Effector CD8-positive, alpha-beta T cell (primary cell): ENCODE measurements at places on chromosomes 5 and 9.

DNA sequence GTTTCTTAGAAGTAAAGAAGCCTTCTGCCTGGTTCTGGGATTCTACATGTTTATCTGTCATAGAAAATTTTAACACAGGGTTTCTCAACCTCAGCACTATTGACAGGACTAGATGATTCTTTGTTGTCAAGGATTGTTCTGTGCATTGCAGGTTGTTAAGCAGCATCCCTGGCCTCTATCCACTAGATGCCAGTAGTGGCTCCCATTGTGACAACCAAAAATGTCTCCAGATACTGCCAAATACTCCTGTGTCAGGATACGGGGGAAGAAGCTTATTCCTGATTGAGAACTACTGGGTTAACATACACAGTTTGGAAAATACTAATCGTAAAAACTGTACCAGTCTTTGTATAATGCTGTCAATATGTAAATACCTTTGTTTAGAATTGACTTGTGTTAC lies 167.1 kb downstream of the NIPBL start:
- DNase-seq = no peak

DNA sequence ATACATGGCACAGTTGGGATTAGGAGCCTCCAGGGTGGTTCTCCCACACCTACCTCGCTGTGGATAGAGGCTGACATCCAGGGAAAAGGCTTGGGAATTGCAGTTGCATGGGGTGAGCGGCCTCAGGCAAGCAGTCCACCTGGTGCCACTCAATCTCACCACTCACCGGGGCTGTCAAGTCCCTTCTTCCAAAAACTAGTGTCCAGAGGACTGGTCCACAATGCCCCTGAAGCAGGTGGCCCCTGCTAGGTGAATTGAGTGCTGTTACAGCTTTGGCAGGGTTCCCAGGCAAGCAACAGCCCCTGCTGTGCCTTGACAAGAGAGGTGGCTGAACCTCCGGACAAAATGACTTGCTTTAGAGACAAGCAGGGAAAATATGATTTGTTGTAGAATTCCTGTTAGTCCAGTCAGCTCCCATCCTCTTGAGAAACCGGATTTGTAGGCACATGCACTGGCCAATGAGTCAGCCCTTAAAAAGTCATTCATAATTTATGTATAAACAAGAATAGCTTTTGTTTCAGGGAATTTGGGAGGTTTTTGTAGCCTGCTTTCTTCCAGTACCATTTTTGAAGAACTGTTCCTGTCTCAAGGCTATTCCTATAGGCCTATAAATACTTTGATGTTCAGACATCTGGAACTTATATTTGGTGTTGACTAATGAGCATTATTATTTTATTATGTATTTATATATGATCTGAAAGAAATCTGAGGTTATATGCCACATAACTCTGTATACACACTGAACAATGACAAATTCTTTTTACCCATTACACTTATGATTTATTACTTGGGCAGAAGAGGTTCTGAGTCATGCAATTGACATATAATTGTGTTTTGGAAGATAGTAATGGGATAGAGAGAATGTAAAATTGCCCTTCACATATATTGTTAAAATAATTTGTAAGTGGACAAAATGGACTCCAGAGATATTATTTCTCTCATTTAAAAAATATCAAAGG lies 411.1 kb downstream of the ACTL7B start:
- no peak for DNase-seq

DNA sequence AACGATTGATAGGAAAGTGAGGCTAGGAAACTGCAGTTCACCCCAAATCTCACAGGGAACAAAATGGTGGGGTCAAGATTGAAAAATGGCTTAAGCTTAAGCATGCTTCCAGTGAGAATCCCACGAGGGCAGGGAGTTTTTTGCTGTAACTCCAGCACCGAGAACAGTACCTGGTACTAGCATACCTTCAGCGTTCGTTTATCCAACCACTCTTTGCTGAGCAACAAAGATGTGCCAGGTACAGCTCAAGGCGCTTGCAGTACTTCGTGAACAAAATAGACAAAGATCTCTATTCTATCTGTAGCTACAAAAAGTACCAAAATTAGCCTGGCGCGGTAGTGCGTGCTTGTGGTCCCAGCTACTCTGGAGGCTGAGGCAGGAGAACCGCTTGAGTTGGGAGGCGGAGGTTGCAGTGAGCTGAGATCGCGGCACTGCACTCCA lies 778 bp upstream of the PPP6C start:
- DNase-seq = no peak

- no peak for DNase-seq
These were observed 57.0 kb upstream of the GRAMD2B start for GRCh38 chr5:126366199-126366560.

DNA sequence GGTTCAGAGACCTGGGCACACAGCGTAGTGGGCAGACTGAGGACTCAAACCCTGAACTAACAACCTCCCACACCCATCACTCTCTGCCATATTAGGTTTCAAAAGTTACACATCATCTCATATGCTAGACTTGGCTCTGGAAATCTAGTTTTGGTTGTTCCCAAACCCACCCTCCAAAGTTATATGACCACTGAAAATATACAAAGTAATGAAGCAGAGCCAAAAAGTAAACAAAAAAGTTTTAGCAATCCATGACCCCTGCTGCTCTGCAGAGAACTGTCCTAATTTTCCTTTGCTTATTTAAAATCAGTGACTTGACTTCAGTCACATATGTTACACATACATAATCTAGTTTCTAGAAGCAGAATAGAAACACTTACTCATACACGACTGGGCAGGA lies 155.6 kb upstream of the TAS2R1 start:
- no peak for DNase-seq

DNA sequence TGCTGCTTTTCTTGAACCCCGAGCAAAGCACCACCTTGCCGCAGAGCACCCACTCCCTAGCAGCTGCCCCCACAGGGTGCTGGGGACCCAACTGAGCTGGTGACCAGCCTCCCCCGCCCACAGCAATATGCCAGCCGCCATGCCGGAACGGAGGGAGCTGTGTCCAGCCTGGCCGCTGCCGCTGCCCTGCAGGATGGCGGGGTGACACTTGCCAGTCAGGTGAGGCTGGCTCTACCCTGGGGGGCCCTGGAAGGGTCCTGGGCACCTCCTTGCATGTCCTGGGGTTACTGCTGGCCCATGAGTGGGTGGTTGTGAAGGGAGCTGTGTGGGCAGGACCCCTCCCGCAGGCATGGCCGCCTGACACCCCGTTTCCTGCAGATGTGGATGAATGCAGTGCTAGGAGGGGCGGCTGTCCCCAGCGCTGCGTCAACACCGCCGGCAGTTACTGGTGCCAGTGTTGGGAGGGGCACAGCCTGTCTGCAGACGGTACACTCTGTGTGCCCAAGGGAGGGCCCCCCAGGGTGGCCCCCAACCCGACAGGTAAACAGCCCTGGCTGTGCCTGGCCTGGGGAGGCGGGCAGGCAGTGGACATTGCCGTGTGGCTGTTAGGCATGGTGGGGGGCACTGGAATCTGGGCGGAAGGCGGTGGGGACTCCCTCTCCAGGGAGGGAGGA lies 7.2 kb downstream of the EGFL7 start:
- DNase-seq = no peak

DNA sequence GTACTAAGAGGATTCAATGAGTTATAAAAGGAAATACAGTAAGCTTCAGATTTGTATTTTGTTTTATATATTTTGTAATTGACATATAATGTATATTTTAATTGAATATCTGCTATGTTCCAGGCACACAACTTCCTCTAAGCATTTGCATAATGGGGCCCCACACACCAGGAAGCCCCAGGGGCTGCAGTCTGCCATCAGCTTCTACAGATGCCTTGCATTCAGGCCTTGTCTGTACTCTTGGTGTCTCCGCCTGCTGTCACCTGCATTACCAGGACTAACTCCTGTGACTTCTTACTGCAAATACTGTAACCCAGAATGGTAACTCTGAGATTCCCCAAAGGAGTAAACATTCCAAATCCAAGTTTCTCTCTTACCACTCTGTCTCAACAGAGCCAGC lies 20.6 kb downstream of the ARL15 start:
- DNase-seq = no peak

- DNase-seq = no peak
These were observed at the start of gene IGFBPL1 for GRCh38 chr9:38423973-38424843. TSS of gene IGFBPL1 (minus strand) at chr9:38424454. CDS start at chr9:38424424, 30 bp downstream.
